RKO (cell line): ENCODE measurements at places on chromosomes 4 and X.
A peak's percentile ranks its signal among the peaks of the same experiment; 100 is the strongest.

DNA sequence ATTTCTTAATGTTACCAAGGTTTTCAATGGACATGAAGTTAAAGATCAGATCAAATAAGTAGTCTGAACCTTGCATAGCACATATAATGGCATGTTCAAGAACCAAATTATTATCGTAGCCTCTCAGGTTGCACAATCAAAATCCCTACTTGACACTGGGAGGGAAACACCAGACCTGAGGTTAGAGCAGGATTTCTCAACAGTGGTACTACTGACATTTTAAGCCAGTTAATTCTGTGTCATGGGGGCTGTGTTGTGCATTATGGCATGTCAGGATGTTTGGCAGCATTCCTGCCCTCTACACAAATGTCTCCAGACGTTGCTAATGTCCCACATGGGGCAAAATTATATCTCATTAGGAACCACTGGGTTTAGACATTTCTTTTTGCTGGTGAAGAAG is 20.8 kb downstream of the RLIM start:
- DNase-seq = no peak

GRCh38 chr4:75841641-75842520 is 60.4 kb downstream of the PPEF2 start:
- DNase-seq = no peak

DNA sequence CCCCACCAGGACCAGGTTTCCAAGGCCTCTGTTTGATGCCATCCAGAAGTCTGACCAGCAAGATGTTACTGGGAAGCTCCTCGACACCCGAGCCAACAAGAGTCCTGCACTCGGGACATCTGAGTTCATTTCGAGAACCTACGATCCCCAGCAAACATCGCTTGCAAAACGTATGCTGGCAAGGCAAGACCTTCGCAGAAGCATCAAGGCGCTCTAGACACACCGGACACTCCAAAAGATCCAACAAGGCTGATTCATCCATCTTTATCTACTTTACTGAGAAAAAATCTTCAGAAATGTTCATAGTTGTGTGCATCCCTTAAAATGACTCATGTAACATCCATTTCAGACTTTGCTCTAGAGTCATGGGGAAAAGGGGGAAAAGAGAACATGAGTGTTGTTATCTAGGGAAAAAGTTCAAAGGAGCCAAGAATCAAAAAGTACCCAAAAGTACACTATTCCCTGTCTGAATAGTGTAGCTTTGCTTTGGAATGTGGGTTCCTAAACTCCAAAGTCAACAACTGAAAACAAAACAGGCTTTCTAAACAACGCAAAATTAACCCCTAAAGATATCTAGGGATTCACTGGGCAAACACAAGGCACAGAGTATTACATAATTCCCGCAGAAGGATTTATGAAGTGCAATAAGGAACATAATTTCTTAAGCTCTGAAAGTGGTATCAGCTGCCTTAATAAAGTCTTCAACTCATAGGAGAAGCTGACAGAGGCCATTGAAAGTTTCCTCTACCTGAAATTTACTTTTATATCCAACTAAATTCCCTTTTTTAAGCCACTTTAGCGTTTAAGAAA is 1.6 kb downstream of the SH3RF1 start:
- peak; percentile 72 for DNase-seq

GRCh38 chr4:113776679-113777078 is 15.1 kb upstream of the CAMK2D start:
- no peak for DNase-seq

- DNase-seq = no peak
Observed at GRCh38 chrX:65745427-65745826, 78.0 kb downstream of the MSN start.
